Fibroblast of gingiva (primary cell): ENCODE measurements at places on chromosomes 1 and 21.

DNA sequence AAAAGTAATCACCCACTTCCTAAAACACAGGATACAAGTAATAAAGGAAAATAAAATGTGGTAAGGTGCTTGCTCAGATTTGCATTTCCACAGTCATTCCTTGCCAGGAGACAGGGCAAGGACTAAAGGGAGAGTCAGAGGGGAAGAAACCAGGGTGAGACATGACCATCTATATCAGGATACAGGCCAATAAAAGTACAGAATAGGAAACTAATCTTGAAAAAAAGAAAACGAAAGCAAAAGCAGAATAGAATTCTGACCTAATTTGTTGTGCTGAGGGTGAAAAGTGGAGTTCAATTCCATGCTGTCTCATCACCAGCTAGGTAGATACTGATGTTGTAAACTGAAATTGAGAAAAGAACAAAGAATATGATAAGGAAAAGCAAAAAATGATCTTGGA, 27.3 kb downstream of the JMJD4 start:
- no peak for DNase-seq

DNA sequence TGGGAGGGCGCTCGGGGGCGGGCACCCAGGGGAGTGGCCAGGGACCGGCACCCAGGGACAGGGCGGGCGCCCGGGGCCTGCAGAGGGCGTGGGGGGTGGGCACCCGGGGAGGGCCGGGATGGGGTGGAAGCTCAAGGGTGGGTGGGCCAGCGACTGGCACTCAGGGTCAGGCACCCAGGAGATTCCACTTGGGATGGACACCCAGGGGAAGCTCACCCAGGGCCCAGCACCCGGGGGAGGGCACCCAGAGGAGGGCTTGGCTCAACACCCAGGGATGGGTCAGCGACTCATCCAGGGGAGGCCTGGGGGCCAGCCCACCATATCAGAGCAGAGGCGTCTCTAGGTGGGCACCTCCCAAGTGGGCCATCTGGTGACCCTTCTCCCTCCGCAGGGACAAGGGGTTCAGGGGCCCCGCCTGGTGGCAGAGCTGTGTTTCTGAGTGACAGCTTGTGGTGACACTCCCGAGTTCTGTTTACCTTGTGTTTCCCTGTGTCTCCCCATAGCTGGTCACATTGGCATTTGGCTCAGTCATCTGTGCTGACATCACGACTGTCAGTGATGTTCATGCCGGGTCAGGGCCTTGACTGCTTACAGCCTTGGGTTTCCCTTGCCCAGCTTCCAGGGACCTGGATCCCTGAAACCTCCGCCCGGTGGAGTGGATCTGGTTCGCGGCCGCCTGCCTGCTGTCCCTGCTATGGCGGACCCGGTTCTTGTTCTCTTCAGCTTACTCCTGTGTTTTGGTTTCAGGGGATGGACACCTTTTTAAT, 749 bp downstream of the IBA57 start:
- peak; percentile 74 for DNase-seq

GRCh38 chr1:8427493-8427892, 109.6 kb downstream of the SLC45A1 start:
- no peak for DNase-seq

DNA sequence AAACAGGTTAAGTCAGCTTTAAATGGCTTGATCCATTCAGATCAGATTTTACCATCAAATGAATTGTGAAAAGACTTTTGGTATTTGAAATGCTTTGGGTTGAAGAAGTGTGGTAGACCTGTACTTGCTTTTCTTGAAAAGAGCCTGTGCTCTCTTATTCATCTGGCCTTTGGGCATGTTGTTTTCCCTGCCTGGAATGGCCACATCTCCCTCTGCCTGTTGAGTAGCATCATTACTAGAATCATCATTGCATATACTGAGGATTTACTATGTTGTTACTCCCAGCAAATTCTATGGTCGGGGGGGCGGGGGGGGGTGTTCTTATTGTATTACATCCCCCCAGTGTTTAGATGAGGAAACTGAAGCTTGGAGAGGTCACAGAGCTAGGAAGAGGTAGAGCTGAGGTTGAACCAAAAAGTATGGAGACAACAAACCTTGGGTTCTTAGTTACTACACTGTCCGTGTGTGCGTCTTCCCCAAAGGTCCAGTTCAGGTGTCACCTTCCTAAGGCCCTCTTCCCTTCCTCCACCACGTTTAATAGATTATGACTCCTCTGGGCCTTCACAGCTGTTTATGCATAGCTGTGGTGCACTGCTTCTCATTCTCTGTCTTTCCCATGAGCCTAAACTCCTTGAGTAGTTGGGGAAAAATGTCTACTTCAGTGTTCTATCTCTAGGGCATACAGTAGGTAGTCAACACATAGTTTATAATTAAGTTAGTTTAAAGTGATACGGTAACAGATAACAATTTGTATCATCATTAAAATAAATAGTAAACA, 246.4 kb upstream of the HOOK1 start:
- peak; percentile 9 for DNase-seq

DNA sequence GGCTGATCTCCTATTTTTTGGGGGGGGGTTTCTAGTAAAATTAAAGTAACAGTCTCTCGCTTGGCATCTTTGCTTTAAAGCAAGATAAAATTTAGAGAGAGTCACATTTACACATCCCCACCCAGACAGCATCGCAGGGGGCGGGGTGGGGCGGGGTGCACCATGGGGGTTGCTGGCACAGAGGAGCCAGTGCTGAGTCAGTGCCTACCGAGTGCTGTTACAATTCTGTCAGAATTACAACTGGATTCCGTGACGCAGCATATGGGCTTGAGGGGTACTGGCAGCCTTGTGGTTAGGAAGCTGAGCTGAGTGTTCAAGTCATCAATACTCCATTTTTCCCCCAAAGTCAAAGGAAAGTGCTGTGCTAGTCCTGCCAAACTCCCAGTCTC, 175.9 kb downstream of the PRDM16 start:
- DNase-seq, result no peak

GRCh38 chr1:68470388-68470970, 20.7 kb upstream of the RPE65 start:
- peak; percentile 8 for DNase-seq

DNA sequence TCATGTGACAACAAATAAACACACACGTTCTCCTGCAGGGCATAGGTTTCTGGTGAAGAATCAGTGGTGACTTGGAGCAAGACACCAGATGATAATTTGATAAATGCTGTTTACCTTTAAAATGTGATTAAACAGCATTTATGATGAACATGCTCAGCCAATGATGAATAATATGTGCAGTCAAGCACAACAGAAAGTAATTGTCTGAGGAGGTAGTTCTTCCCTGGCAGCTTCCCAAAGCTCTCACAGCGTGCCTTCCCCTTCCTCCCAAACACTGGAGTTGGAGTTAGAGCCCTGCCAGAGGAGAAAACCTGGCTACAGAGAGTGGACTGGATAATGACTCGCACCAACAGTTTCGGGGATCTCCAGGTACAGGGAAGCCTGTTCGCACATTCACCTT, 463.5 kb downstream of the SMYD3 start:
- DNase-seq, result no peak

GRCh38 chr1:161816201-161816600, 50.1 kb downstream of the ATF6 start:
- DNase-seq, result peak; percentile 66

DNA sequence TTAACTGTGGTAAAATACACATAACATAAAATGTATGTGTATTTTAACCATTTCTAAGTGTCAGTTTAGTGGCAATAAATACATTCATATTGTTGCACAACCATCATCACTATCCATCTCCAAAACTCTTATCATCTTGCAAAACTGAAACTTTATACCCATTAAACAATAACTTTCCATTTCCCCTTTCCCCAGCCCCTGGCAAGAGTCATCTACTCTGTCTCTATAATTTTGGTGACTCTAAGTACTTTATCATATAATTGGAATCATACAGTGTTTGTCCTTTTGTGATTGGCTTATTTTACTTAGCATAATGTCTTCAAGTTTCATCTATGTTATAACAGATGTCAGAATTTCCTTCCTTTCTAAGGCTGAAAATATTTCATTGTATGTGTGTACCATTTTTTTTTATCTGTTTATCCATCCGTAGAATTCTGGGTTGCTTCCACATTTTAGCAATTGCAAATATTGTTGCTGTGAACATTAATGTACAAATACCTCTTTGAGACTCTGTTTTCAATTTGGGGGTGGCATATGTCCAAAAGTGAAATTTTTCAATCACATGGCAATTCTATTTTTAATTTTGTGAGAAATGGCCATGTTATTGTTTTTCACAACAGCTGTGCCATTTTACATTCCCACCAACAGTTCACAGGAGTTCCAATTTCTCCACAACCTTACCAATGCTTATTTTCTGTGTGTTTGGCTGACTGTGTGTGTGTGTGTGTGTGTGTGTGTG, 153.9 kb upstream of the GORAB start:
- DNase-seq, result peak; percentile 94
